Heart right ventricle (tissue), 16 donors: ENCODE measurements at places on chromosomes 16 and 17. TPM values are rescaled to one million over a fixed set of nuclear protein-coding genes. Genes with fewer than 3 reads are reported as not detected.

Gene AXIN2
- 16.3 TPM for total RNA-seq

GRCh38 chr16:60932600-60932999 lies 1103.6 kb downstream of the CDH8 start:
- H3K4me3 ChIP-seq, result no peak overlapping the region
- H3K27me3 ChIP-seq, result no peaks in the 10 kb centered on the region
- no peak overlapping the region for H3K27ac ChIP-seq
- DNase-seq, result no peak
- no peaks in the 10 kb centered on the region for H3K36me3 ChIP-seq

Gene PTX4
- total RNA-seq, result not detected

GRCh38 chr17:71472809-71473789 lies 647.7 kb upstream of the SOX9 start:
- no peak overlapping the region for H3K27ac ChIP-seq
- H3K4me3 ChIP-seq, result no peak overlapping the region
- DNase-seq, result peak; percentile 6
- H3K36me3 ChIP-seq, result no peaks in the 10 kb centered on the region
- peaks cover 5% of the 10 kb centered on the region for H3K27me3 ChIP-seq
- no peaks in the 10 kb centered on the region for H3K4me1 ChIP-seq

- no peak overlapping the region for H3K4me3 ChIP-seq
- peaks cover 3% of the 10 kb centered on the region for H3K4me1 ChIP-seq
- H3K27me3 ChIP-seq, result no peaks in the 10 kb centered on the region
- no peak for DNase-seq
Observed at GRCh38 chr17:8372422-8372821, 4.1 kb downstream of the KRABD2 start.

DNA sequence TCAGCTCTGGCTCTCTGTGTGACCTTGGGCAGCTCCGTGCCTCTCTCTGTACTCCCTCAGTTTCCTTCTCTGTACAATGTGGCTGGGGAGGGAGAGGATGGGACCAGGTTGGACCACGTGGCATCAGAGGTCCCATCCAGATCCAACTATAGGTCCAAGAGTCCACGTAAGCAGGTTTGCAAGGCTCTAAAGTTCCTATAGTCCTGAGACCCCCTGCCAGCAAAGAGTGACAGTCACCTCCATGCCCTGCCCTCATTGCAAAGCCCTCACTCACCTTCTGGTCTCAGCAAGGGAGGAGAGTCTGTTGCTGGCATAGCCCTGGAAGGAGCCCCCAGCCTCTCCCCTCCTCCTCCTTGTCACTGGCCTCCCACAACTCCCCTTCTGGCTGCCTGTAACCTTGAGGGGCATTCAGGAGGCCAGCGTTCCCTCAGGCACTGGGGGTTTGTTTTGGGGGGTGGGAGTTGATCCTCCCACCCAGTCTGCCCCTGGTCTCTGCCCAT lies 6.1 kb upstream of the DRC7 start:
- H3K27me3 ChIP-seq, result peaks cover 5% of the 10 kb centered on the region
- H3K36me3 ChIP-seq, result no peaks in the 10 kb centered on the region
- no peak overlapping the region for H3K4me3 ChIP-seq
- H3K4me1 ChIP-seq, result peaks cover 4% of the 10 kb centered on the region
- no peak overlapping the region for H3K27ac ChIP-seq
